ENCODE measurements at places on chromosomes 3 and 15.
A peak's percentile ranks its signal among the peaks of the same experiment; 100 is the strongest.

DNA sequence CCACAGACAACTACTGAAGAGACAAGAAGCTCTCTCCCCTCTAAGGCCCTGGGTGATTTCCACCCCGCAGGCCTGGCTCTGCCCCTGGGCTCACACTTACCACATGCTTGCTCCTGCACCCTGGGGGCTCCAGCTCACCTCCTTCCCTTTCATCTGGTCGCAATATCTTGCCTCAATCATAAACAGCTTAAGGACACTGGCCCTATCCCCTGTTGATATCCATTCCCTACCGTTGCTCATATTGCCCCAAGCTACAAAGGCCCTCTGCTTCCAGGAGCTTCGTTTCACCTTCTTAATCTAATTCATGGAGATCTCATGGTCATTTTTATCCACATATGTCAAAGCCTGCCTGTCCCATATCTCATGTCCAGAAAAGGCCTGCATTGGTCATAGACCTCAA lies 46.0 kb upstream of the TSEN2 start:
- no peak for DNase-seq

DNA sequence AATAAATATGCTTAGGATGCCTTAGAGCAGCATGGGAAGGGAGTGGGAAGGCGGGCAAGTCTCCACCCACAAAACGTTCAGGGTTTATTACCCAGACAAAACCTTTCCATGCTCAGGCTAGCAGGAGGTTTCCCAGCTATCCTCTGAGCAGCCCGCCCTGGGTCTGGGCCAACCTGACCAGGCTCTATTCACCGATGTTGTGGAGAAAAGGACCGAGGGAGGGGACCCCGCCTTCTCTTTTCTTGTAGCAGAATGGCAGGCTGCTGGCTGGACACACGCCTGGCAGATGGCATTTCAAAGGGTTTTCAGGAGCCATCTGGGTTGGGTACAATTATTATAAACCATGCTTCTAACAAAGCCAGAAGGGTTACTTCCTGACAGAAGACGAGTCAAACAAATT lies 540.9 kb downstream of the MAGI1 start:
- DNase-seq, result peak; percentile 97

DNA sequence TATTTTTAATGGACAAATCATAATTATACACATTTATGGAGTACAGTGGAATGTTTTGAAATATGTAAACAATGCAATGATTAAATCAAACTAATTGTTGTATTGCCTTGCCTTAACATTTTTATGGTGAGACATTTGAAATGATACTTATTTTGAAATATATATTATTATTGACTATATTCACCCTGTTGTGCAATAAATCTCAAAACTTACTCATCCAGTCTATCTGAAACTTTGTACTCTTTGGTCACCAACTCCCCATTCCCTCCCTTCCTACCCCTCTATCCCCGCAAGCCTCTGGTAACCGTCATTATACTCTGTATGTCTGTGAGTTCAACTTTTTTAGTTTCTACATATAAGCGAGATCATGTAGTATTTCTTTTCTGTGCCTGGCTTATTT lies 74.7 kb upstream of the GOLGA6B start:
- DNase-seq, result no peak

DNA sequence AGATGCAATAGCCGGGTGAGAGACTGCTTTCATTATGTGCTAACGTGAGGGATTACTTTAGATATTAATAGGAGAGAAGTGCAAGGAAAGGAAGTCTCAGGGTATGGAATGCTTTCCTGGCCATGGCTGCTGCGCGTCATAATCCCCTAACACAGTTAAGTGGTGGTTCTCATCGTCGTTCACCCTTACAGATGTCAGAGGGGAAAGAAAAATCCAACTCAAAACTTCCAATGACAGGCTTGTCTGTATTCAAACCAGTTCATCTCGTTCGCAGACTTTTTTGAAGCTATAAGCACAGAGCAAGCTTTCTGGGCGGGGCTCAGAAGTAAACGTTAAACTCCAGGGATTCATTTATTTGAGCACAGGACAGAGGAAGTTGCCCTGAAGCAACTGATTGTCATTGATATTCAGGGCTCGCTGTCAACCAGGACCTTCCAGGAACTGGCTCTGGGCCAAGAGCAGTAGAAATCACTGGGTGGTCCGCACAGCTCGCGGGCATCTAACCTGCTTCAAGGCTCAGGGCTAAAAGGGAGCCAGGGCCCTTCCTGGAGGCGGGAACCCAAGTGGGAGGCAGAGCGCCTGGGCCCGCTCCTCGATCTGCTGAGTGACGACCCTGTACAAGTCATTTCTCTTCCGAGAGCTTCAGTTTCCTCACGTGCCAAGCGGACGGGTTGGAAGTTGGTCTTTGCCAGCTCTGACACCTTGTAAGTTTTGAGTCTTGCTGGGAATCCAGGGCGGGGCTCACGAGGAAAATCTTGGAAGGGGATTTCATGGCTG lies 1.1 kb upstream of the LPP start:
- peak; percentile 68 for DNase-seq

DNA sequence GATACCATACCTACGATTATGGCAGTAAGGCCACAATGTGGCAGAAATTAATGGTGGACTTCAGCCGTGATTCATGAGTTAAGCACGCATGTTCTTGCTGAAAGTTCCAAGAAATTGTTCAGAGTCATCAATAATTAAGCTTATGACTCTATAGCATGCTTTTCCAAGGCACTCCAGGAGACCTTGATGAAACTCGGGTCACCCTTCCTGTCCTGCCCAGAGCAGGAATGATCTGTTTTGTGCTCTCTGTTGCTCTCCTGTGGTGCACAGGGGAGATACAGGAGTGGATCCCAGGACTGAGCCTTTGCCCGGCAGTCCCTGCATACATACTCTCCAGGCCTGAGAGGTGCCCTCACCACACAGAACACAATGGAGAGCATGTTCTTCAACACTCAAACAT lies 141.6 kb upstream of the SLC2A2 start:
- DNase-seq, result no peak

All from NCI-H69 (cell line).